ENCODE measurements at places on chromosomes 4 and X.

- DNase-seq, result no peak
Observed at GRCh38 chr4:56186808-56187523, 200.3 kb downstream of the AASDH start.

- no peak for DNase-seq
Observed at GRCh38 chr4:54484383-54484782, 173.4 kb upstream of the KIT start.

DNA sequence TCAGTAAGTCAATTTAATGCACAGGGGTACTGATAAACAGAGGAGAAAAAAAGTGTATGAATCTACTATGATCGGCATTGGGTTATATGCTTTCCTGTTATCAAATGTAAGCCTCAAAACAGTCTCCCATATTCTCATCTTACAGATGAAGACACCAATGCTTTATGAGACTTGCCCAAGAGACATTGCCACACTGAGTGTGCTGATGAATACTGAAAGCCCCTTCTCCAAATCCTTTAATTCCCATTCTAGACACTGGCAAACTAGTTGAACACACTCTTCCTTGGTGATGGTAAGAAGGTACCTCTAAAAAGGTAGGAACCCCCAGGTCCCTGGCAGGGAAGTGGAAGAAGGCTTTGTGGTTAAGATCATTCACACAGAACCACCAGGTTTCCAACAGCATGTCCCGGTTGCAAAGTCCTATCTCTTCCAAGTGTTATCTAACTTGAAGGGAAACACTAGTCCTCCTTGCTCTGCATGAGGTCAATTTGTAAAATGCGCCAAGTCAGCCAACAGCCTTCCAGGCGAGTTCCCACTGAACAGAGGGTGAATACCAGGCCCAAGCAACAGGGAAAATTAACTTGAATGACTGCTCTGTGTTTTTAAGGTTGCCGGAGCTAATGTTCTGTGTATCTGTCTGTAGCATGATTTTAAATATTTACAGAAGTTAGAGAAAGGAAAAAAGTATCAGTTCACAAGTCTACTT, 5.1 kb downstream of the SETD7 start:
- DNase-seq, result no peak

DNA sequence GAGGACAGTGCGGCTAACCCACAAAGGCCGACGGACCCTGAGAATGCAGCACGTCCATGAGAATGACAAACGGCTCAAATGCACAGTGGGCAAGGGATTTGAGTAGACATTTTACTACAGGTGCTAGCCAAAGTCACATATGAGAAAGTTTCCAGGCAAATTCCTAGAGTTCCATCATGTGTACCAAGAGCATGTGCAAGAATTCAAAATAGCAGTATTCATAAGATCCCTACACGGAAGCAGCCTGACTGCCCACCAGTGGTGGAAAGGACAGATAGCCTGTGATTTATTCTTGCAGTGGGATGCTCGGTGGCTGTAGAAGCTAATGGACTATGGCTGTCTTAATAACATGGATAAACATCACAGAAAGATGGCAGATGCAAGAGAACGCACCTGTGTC, 68.0 kb downstream of the RGS12 start:
- DNase-seq, result no peak

GRCh38 chr4:121938282-121939092, 13.4 kb downstream of the TRPC3 start:
- no peak for DNase-seq

GRCh38 chr4:18100657-18101056, 79.1 kb upstream of the LCORL start:
- no peak for DNase-seq

DNA sequence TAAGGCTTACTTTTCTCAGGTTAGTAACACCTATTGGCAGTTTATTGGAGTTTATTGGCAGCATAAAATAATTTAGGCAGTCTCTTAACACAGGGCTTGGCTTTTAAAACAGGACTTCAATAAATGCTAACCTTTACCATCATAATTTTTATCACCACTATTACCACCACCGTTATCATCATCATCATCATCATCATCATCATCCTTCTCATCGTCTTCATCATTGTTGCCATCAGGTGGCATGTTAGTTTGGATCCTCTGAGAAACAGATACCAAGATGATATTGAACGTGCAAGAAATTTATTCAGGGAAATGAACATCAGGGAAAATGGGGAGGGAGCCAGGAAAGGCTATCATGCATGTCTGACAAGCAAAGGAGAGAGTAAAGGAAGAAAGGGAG, 16.2 kb downstream of the GBA3 start:
- no peak for DNase-seq

DNA sequence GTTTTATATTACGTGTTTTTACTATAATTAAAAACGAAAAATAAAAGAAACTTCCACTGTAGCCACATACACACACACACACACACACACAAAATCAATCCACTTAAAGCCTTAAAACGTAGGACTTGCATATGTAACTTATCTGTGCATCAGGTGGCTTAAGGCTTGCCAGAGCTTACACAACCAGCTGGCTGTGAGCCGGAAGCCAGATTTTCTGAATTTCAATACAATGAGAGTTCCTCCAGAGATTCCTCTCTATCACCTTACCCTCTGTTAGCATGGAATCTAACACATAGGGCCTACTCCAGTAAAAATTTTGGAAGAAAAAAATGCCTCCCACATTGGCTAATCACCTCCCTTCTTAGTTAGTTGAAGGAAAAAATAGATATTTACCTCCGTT, 27.9 kb upstream of the SLITRK4 start:
- no peak for DNase-seq

GRCh38 chrX:76253432-76253831, 80.6 kb downstream of the PBDC1 start:
- DNase-seq, result peak; percentile 10

- DNase-seq, result no peak
Observed at GRCh38 chr4:179536694-179537093, 2094.5 kb upstream of the AGA start.

GRCh38 chr4:28350485-28350884, 1489.8 kb downstream of the STIM2 start:
- DNase-seq, result peak; percentile 30

DNA sequence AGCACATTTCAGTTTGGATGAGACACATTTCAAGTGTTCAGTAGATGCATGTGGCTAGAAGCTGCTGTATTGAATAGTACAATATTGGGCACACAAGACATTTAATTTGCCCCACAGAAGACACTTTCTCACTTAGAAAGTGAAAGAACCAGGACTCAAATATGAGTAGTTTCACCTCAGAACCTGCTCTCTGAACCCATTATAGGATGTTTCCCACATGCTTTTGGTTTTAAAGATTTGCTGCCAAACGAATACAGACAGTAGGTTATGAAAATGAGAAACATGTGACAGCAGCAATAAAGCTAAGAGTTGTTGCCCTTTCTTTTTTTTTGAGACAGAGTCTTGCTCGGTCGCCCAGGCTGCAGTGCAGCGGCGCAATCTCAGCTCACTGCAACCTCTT, 32.3 kb downstream of the C4orf54 start:
- DNase-seq, result no peak

GRCh38 chrX:103585411-103586313, at the start of gene TCEAL4:
Gene TCEAL4 (plus strand): TSS chrX:103585515. CDS start chrX:103586676, 1,161 bp downstream.
- no peak for DNase-seq
